Ammon's horn (tissue), 1 donor: ENCODE measurements at places on chromosomes 1 and 21.

- no peak for DNase-seq
Measured at GRCh38 chr1:229344139-229344538, 1.3 kb upstream of the CCSAP start.

- DNase-seq = no peak
Measured at GRCh38 chr1:38651669-38652068, 207.9 kb downstream of the RRAGC start.

DNA sequence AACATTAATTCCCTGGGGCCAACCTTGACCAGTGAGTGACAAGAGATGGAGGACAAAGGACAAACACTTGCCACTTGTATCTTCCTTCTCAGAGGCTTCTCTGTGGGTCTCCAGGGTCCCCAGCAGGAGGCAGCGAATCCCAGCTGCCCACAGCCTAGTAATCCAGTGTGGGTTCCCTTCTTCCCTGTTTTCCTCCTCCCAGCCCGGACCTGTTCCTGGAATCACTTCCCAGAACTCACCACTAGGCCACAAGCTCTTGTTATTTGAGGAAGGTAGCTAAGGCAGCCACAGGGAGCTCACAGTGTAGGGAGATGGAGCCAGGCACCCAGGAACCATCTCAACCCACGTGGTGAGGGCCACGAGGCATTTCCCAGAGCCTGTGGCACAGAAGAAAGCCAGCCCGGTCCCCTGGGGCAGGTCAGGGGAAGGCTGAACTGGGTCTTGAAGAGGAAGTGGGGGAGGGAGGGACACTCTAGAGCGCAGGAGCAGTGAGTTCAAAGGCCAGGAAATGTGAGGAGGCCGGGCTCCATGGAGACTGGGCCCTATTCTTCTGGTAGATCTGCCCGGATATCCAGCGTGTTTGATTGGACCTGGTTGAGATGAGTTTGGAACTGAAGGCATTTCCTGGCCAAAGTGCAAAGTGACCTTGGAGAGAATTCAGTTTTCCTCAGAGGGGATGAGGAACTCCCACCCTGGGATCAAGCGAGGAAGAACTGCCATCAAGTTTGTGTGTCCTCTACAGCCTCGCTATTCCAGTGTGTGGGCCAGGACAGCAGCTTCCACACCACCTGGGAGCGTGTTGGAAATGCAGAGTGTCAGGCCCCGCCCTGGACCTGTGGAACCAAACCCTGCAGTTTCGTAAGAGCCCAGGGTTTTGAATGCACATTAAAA, 20.3 kb upstream of the C2CD2 start:
- no peak for DNase-seq

- DNase-seq = peak; percentile 79
Measured at GRCh38 chr1:86380257-86380861, 15.8 kb downstream of the ODF2L start.

DNA sequence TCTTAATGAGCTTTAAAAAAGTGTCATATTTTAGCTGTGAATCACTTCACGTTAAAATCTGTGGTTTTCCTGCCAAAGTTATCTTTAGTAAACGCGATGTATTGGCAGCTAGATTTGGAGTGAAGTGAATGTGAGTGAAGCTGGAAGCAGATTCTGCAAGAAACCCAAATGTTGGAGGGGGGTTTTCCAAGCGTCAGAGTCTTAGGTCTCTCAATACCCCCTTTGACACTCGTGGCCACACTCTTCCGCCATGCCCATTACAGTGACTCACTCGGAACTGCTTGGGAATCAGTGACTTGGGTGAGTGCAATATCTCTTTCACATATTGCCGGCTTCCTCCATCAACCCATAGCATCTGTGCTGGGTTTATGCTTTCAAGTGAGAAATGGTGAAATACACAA, 17.5 kb downstream of the B3GALT5 start:
- DNase-seq = no peak

DNA sequence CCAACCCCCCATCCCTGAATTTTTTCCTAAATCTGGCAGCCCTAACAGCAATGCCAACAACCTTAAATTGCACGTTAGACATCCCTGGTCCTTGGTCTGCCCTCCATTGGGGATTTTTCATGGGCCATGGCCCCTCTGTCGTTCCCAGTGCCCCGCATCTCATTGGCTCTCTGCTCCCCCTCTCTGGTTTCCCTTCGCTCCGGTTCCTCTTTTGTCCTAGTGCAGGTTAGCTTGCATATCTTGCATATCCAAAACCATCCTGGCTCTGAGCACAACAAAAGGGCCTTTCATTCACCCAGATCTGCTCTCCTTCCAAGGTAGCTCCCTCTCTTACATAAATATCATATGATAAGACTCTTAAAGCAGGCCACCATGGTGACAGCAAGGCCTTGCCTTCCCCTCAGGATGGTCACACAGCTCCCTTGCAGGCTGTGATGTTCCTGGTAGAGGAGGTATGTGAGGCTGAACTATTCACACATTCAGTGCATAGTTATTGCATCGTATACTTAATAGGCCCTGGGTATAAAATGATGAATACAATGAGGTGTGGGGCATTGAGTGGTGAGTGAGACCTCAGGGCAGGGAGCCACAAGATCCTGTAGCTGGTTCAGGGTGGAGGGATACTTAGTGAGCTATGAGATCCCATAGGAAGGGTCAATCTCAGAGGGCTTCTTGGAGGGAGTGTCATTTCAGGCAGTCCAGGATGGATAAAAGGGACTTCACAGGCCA, 45.2 kb downstream of the TENT5C start:
- DNase-seq = no peak

DNA sequence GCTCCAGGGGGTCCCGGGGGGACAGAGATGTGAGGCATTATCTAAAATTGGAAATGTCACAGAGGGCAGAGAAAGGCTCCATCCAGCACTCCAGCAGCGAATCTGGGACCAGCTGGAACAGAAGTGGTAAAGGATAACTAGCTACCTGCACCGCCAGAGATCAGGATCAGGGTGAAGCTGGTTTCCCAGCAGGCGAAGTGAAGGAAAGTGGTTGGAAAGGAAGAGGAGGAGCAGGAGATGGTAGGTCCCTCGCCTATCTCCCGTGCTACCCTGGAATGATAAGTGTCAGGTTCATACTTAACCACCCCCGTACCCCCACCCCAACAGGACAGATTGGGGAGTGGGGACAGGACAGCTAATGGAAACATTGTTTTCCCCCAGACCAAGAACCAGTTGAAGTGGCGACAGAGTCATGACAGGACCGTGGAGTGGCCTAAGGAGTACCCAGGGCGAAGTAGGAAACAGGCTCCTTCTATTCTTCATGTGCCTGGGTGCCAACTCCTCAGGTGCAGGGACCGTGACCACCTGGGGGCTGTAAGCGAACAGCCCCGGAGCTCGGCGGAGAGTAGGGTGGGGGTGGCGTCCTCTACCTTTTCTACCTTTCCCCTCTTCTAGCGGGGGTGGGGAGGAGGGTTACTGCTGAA, 717 bp downstream of the B4GALT3 start:
- DNase-seq = no peak

DNA sequence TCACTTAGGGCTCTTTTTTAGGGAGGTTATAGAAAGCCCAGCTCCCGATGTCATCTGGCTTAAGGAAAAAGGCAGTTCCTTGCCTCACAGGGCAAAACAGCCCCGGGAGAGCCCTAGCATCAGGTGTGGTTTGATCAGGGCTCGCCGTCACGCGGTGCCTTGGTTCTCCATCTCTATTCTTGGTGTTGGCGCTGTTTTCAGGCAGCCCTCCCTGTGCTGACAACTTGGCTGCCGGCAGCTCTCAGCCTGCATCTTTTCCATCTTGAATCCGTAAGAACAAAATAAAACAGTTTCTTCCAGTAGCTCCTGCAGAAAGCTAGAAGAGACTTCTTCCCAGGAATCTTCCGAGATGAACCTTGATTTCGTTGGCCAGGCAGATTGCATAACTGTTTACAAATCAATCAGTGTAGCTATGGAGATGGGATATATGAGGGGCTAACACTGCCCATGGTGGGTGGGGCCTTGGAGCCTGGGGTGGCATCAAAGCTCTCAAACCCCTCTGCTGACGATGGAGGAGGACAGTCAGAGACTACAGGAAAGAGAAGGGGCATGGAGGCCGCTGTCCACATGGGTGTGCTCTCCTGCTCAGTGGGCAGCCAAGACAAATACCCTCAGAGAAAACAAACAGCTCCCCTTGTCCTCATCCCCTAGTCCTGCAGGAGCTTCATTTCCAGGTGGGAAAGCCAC, 370.7 kb upstream of the C1orf174 start:
- DNase-seq = no peak

DNA sequence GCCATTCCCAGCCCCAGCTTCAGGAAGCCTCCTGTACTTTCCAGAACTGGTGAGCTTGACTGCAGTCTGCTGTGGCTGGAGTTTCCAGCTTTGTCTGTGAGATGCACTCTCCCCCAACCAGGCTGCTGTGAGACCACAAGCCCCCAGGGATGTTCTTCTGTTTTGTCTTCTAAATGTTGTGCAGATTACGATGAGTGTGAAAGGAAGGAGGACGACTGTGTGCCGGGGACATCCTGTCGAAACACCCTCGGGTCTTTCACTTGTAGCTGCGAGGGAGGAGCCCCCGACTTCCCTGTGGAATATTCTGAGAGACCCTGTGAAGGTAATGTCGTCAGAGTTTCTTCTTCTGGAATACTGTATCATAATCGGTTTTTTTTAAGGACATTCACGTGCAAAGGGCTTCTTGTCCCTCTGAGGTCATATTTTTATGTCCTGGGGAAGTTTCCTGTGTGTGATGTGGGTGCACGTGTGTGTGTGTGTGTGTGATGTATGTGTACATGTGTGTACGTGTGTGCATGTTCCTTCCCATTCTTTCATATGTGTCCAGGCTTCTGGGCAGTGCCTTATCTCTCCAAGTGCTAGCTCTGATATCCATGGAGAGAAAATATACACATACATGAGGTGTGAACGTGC, 49.9 kb downstream of the UMODL1 start:
- no peak for DNase-seq

GRCh38 chr1:29202053-29202452, 20.4 kb upstream of the SRSF4 start:
- DNase-seq = peak; percentile 20

- DNase-seq = no peak
Measured at GRCh38 chr1:64599242-64599641, 129.3 kb downstream of the CACHD1 start.

DNA sequence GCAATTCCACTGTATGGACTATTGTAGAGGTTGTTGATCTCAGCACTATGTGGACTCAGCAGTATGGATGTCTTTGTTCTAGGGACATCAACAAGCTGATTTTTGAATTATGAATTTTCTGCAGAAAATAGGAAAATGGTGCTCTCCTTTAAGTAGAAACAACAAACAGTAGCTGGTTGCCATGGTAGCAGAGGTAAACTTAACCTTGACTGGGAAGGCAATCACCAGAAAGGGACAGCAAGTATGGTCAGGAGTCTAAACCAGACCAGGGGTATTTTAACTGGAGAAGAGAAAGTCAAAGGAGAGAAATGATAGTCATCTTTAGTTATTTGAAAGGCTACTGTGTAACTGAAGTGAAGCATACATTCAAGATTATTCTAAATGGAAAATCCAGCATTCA, 22.3 kb downstream of the WLS start:
- no peak for DNase-seq

DNA sequence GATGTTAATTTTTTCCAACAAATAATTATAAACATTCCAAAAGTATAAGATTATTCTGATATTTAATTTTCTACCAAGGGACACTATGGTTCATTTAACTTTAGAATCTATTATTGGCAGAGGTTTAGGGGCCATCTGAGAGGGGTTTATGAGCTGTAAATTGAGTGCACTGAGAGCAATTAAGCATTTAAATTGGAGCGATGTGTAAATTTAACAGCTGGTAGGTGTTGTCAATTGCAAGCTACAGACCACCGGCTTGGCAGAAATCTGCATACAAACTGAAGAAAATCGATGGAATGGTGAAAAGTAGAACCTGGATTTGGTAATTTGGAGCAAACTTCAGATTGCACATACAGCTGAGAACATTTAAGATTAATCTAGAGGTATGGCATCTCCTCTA, 55.8 kb upstream of the MTF2 start:
- DNase-seq = no peak

DNA sequence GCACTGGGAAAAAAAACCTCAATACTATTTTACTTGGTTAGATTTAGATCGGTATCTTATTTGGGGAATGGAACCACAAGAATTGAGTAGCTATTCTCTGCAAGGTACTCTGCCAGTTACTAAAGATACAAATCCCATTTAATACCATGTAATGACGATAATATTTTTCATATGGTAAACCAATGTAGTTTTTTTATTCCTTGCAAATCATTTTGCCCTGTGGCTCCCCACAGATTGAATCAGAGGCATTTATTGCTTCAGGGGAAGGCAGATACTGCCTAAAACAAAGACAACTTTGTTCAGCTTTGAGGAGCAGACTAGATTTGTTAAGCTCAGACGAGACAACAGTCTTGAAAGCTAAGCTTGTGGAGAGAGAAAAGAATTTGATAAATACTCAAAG, 226.7 kb upstream of the RUNX1 start:
- DNase-seq = no peak

- DNase-seq = no peak
Measured at GRCh38 chr1:58447886-58448285, 98.6 kb downstream of the OMA1 start.

DNA sequence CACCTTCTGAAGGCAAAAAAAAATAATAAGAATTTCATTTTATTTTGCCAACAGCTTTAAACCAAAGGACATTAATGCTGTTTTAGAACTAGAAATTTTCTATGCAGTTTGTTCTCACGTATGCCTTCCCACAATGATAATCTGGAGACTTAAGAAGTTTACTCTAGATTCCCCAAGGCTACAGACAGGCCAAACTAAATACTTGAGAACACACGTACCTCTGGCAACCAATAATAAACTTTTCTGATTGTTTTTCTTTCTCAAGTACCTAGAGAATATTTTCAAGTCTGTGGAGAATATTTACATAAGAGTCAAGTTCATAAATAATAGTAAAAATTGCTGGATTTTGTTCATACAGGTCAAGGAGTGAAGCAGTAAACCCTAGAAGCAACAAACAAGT, 15.9 kb downstream of the CLDN8 start:
- DNase-seq = no peak

- no peak for DNase-seq
Measured at GRCh38 chr1:116911188-116911553, 1.5 kb downstream of the PTGFRN start.
